ENCODE measurements at places on chromosomes 4 and X.

DNA sequence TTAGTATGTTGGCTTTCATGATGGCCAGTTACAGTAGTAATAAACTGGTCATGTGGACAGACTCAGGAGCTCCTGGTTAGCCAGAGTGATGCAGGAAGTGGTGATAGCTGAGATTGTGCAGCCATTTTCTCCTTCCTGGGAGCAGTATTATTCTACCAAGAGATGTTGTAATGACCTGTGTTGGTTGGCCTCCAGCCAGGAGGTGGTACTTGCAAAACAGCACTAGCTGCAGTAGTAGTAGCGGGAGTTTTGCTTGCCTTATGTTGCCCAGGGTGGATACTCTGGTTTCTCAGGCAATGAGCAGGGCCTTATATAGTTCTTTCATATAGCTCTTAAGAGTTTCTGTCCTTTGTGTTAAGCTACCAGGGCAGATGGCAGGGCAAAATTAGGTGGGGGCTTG lies 998.8 kb downstream of the GLUD2 start:
- no peak for DNase-seq

- no peak for DNase-seq
Observed at GRCh38 chr4:57187246-57187645, 77.1 kb upstream of the IGFBP7 start.

DNA sequence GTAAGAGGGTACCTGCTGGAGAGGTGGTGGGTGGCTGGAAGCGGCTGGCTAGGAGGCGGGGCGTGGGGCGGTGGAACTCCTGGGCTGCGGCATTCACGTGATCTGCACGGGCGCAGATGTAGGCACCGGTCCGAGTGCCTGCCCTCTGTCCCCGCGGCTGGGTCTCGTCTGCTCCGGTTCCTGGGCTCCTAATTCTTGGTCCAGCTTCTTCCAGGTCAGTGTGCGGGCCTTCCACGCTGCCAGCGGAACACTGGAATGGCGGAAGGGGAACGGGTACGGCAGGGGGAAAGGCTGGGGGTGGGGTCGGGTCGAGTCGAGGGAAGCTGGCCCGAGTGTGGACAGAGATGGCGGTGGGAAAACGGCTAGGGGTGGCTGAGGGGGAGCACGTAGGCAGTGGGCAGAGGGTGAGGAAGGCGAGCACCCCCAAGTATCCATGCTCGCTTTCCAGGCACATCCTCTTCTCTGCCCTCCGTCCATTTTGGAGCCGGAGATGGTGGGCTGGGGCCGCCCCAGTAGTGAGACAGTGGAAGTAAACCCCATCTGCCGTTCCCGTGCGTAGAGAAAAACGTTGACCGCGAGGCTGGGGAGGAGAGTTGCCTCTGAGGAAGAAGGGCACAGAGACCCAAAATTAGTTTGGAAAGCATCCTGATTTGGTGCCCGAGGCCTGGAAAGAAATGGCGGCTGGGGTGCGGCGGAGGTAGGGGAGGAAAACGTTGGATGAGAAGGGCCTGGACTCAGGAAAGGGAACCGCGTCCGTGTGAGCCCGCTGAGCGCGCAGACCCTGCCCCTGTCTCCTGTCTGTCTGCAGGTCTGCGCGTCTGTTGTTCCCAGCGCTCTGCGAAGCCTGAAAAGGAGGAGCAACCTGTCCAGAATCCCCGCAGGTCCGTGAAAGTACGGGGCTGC lies at the start of gene TCEAL4:
Gene TCEAL4, plus strand, starts transcription at position 105 of the 903 bp plus-strand sequence. CDS start 1,161 bp downstream, outside the sequence.
- DNase-seq = peak; percentile 48

GRCh38 chr4:39427520-39428114 lies 20.9 kb downstream of the KLB start:
- no peak for DNase-seq

- no peak for DNase-seq
Observed at GRCh38 chr4:171676555-171677215, 136.5 kb upstream of the GALNTL6 start.

- no peak for DNase-seq
Observed at GRCh38 chr4:23232987-23233386, 540.2 kb downstream of the GBA3 start.

DNA sequence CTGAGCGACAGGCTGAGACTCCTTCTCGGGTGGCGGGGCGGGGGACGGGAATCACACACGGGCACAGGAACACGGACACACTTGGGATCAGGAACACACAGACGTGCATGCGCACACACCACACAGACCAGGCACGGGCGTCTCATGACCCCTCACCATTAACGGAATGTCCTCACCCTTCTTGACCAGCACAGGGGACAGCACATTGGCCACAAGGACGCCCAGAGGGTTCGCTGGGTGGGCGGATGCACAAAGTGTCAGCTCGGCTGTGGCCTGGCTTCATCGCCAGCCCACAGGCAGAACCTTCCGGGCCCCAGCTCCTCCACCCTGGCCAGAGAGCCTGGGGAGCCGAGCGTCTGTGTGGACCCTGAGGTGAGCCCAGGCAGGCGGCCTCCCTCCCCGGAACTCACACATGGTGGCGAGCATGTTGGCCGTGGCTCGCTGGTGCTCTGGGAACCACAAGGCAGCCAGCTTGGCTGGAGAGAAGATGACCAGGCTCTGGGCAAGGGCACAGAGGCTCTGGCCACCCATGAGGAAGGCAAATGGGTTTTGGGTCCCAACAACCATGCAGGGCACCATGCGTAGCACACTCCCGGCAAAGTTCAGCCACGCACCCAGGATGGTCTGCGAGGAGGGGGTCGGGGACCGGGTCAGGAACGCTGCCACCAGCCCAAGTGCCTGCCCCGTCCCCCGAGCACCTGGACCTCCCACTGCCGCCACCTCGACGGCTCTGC lies 3.1 kb downstream of the SLC49A3 start:
- no peak for DNase-seq

DNA sequence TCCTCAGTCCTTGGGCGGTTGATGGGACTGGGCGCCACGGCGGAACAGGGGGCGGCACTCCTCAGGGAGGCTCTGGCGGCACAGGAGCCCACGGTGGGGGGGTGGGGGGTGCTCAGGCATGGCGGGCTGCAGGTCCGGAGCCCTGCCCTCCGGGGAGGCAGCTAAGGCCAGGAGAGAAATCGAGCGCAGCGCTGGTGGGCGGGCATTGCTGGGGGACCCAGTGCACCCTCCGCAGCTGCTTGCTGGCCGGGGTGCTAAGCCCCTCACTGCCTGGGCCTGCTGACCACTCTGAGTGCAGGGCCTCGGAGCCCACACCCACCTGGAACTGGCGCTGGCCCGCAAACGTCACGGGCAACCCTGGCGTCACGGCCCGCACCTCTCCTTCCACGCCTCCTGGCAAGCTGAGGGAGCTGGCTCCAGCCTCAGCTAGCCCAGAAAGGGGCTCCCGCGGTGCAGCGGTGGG lies 164.9 kb upstream of the AGA start:
- DNase-seq = no peak

DNA sequence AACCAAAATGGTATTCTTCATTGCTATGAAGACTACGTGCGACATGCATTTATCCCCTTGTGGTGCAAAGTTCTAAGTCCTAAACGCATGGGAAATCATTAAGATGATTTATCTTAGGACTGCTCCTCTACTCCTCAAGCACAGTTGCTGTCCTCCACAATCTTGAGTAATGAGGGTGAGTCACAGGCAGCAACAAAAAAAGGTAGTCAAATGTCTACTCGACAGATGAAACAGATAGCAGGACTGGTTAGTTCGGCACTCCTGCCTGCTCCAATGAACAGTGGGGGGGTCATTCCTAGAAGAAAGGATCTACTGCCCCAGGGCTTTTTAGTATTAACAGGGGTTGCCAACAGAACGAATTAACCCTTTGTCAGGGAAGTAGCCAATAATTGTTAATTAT lies 233.7 kb upstream of the FGF13 start:
- no peak for DNase-seq

DNA sequence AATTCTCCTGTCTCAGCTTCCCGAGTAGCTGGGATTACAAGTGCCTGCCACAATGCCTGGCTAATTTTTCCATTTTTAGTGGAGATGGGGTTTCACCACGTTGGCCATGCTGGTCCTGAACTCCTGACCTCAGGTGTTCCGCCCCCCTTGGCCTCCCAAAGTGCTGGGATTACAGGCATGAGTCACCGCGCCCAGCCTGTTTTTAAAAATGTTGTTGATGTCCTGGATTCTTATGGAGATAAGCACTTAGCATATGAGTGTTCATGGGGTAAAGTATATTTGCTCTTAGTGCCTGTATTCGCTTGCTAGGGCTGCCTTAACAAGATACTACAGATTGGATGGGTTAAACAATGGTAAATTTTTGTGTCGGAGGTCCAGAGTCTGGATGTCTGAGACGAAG lies 91.7 kb downstream of the CEP44 start:
- DNase-seq = no peak

DNA sequence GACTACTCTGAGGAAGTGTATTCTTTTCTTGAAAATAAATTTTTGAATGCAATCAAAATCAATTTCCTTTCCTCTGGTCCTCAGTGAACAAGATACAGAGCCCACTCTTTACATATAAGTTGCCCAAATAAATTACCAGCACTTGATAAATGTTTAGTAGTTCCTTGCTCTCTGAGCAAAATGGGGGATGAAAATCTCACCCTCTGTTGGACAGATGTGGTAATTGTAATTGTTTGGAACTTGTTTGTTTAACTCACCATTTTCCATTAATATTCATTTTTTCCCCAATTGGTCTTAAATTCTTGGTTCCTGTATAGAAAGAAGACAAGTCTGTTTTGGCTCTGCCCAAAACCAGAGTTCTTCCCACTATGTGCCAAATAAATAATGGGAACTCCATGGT lies 146.3 kb downstream of the LDB2 start:
- DNase-seq = no peak

GRCh38 chrX:135433531-135434257 lies 11.9 kb downstream of the SMIM10L2A start:
- no peak for DNase-seq

DNA sequence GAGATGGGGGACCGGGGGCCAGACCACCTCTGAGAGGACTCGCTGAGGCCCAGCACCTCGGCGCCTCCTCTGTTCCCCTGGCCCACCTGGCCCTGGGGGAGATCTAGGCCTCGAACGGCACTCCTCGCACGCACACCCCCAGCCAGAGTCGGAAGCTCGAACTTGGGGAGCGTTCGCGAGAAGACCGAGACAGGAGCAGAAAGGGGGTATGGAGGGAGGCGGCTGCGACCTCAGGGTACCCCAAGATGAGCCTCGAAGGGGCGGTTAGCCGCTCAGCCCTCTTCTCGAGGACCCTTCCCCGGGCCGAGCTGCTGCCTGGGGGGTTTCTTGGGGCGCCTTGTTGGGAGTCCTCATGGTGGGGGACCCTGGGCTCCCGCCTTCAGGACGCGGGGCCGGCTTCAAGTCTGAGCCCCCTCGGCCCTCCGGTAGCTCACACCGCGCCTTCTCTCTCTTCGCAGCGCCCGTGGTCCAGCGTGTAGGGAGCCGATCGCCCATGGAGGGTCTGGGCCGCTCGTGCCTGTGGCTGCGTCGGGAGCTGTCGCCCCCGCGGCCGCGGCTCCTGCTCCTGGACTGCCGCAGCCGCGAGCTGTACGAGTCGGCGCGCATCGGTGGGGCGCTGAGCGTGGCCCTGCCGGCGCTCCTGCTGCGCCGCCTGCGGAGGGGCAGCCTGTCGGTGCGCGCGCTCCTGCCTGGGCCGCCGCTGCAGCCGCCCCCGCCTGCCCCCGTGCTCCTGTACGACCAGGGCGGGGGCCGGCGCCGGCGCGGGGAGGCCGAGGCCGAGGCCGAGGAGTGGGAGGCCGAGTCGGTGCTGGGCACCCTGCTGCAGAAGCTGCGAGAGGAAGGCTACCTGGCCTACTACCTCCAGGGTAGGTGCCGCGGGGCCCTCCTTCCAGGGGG lies 706 bp downstream of the DUSP9 start:
- DNase-seq = no peak

DNA sequence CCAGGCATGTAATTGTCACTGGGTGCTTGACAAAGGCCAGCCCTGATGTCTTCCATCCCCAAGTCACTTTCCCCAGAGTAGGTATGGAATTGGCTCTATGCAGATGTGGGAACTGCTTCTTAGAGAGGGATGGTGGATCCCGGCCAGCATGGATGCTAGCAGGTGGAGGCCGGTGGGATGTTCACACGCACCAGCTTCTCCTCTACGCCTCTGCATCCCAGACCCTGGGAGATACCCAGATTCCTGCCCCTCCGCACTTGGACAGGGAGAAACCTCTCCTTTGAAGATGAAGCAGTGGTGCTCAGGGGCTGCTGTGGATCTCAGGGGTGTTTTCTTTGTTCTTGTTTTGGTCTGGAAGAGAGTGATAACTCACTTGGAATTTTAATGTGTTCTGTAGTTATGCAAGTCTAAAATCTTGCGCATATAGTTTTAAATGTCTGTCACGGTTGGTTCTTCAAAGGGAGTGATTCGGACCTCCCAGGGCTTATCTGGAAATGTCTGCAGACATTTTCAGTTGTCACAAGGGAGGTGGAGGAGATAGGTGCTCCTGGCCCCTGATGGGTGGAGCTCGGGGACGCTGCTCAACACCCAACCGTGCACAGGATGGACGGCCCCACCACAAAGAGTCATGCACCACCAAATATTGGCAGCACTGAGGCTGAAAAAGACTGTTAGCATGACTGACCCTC lies 308.0 kb downstream of the DHRSX start:
- DNase-seq = no peak

GRCh38 chr4:119739796-119740195 lies 111.2 kb upstream of the PDE5A start:
- no peak for DNase-seq

GRCh38 chrX:20437683-20438082 lies 171.0 kb upstream of the RPS6KA3 start:
- DNase-seq = no peak

DNA sequence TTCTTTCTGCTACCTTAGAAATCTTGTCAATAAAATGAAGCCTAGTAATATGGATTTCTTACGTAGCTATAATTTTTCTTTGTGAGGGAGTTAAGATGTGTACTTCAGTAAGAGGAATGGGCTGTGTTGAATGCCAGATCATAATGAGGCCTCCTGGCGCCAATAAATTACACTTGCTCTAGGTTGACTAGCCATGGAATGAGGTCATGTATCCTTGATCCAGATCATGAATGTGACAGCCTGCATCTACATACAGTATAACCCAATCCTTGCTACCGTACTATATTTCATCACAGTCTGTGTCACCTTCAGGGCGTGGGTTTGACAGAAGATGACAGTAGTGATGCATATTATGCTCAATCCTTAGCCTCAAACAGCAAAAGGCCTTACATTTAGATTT lies 36.2 kb downstream of the NHS start:
- DNase-seq = no peak

GRCh38 chr4:140126261-140126660 lies 27.7 kb downstream of the MAML3 start:
- no peak for DNase-seq

DNA sequence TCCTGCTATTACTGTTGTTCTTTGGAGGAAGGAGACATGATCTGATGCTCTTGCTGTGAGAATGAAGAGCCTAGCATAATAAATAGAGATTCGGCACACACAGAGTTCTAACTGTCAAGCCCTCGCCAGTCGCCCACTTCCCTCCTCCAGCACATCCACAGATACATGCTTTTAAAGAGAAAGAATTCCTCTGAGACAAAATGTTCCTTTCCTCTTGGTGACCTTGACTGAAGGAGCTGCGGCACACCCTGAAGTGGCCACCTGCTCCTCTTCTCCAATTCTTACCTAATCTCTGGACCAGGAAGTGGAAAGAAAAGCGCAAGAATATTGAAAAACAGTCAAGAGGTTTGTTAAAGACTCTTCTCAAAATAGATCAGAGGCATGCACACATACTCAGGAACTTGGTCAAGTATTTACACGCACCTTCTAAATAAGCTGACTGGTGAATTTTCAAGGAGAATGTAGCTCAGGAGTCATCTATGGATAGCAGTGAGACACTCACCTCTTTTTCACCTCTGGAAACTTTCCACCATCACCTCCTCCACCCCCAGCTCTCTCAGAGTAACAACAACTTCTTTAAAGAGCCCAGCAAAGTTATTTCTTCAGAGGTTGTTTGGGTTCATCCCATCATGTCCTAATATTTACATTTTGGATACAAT lies 95.4 kb downstream of the PARM1 start:
- DNase-seq = no peak

- no peak for DNase-seq
Observed at GRCh38 chr4:2837904-2838496, 5.6 kb upstream of the ADD1 start.

Measured in hypothalamus (tissue), 51 donors.